ENCODE measurements at places on chromosomes 2 and 18.

- DNase-seq, result no peak
Observed at GRCh38 chr2:174675615-174676014, 78.0 kb upstream of the WIPF1 start.

DNA sequence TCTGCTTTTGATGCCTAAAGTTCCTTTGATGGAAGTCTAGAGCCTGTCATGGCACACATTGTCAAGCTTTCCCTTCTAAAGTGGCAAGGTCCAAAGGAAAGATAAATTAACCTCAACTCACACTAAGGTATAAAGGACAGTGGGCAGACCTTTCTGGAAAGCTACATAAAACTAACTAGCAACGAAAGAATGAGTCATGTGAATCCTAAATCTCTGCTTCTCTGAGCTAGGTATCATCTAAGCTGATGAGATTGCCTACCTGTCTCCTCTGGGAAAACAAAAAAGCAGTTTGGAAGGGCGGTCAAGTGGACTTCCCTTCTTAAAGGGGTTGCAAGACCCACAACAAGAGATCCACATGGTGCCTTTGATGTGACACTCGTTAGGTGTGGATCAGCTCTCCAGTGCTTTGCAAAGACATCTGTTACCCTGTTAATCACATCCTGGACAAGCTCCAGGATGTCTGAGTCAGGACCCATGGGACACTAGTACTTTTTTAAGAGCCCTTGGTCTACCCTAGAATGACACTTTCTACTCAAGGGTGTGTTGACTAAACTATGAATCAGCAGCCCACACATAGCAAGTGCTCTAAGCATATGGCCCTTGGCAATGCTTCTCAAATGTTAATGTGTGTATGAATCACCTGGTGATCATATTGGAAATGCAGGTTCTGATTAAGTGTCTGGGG is 173.5 kb downstream of the ALK start:
- no peak for DNase-seq

DNA sequence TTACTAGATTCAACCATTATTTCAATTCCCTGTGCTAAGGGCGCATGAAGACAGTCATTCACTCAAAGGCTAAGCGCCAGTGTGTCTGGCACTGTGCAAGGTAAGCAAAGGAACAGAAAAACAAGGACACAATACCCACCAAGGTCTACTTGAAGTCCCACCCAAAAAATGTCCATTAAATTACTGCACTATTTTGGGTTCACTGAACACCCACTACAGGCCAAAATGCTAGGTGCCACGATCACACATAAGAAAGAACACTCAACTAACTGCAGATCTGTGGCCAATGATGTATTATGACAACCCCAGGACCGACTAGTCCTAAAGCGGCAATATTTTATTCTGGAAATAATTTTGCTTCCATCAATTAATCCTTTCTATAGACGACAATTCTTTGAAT is 1.8 kb downstream of the TMEM131 start:
- DNase-seq, result no peak

GRCh38 chr2:13001408-13001807 is 284.7 kb downstream of the TRIB2 start:
- DNase-seq, result no peak

GRCh38 chr2:32986480-32986879 is 39.7 kb downstream of the LTBP1 start:
- DNase-seq, result no peak

DNA sequence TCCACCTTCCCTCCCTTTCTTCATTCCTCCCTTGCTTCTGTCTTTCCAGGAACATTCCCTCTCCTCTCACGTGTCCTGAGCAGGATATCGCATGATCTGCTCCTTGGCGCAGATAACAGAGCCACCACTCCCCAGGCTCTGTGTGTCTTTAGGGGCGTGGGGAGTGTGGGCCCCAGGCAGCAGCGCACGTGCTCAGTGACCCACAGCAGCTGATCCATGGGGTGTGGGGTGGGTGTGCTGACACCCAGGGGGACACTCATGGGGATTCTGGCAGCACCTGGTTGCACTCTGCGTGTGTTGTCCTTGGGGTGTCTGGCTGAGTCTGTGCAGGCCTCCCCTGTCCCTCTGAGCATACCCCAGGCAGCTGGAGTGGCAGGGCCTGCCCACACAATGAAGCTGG is 9.9 kb upstream of the FOSL2 start:
- DNase-seq, result no peak

DNA sequence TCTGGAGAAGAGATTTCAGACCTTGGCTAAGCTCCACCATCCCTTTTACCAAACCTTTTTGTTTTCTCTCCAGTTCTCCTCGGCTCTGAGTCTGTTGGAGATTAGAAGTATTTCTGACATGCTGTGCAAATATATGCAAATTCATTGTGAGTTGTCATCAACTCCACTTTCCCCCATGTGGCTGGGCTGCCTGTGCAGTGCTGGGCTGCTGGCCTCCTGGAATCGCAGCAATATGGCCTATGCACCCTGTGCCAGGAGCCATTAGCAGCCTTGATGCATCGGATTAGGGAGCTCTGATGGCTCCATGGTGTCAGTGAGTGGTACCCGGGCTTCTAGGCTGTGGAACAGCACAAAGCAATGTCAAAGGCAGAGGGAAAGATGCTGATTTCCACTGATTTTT is 80.0 kb downstream of the GPR39 start:
- no peak for DNase-seq

DNA sequence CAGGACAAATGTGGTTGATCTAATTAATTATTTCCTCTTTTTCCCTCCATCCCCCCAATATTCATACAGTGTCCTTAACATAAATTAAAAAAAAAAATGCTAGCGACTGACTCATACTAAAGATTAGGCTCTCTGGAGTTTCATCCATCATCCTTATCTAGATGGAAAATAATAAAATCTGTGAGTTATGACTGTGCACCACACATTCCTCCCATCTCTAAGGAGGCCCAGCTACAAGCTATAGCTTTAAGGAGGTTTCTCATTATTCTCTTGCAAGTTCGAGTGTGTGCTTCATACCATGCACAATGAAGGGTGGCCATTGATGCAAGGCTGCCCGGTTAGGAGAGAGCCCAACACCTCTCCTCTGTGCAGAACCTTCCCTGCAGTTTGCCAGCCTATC is 77.3 kb downstream of the XDH start:
- DNase-seq, result no peak

DNA sequence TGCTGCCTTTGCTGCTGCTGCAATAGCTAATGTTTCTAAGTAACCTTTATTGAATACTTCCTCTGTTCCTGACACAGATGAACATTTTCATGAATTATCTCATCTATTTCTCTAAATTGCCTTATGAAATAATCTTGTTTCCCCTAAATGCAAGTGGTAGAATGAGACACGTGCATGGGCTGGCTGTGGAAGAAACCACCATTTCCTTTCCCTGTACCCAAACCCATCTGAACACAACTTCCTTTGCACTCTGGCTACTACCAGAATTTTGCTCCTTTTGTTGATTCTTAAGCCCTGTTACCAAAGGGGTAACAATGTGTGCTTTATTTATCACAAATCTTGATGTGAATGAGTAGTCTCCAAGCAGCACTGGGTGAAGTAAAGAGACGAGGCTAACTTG is 29.2 kb downstream of the AKAIN1 start:
- no peak for DNase-seq

Data from sciatic nerve (tissue), 2 donors.